Mesothelial cell of epicardium (in vitro differentiated cells): ENCODE measurements at places on chromosomes 5 and 9. TPM values are rescaled to one million over a fixed set of nuclear protein-coding genes. Genes with fewer than 3 reads are reported as not detected.

DNA sequence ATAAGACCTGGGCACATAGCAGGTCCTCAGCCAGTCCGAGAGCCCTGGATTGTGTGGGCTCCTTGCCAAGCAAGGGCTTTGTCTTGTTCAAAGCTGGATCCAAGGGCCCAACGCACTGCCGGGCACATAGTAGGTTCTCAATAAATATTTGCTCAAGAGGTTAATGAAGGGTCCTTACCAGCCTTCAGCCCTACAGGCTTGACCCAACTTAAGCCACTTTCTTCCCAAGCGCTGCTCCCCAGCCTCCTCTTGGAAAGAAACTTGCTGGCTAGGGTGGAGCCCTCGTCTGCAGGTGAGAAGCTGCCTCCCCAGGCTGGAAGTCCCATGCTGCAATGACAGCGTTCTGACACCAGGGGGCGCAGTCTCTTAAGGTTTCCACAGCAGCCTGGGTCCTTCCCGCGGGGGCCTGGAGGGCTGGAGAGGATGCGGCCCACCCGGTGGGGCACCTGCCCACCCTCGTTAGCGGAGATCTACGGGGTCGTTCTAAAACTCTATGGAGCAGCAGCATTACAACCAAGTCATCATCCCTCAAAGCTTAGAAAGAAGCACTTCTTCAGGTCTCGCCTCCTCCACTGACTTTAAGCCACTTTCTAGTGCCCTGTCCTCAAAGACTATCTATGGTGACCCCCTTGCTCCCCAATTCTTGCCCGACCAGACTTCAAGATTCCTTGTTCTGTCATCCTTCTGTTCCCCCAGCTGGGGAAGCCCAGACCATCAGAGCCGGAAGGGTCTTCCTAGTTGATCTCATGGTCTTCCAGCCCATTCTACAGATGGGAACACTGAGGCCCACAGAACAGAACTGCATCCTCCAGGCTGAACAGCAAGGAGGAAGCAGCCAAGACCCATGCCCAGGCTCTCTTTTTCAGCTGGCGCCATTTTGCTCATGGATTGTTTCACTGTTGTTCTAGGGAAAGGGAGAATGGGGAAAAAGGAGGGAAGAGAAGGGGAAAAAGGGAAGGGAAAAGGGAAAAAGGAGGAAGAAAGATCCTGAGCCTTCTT is 115.4 kb downstream of the LHX2 start:
- H3K27ac ChIP-seq, result no peak overlapping the region
- H3K4me1 ChIP-seq, result no peaks in the 10 kb centered on the region
- no peak overlapping the region for H3K4me3 ChIP-seq
- peaks cover 6% of the 10 kb centered on the region for H3K27me3 ChIP-seq
- no peaks in the 10 kb centered on the region for H3K36me3 ChIP-seq

DNA sequence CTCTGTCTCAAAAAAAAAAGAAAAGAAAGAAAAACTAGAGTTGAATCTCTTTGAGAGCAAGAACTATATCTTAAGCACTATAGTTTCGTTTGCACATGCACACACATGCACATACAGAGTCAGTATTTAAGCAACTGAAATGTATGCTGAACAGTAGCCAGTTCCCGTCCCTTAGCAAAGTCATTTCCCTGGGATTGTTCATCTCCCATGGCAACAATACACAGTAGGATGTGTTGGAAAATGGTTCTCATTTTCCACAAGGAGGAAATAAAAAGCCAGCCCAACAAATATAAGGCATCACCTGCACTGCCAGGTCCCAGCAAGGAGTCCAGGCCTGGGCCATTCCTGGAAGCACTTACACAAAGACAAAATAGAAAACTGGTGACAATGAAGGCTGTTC is 4.2 kb upstream of the ZNF346 start:
- H3K4me3 ChIP-seq, result no peak overlapping the region
- DNase-seq, result no peak
- H3K27me3 ChIP-seq, result no peaks in the 10 kb centered on the region
- no peak overlapping the region for H3K27ac ChIP-seq
- peaks cover 11% of the 10 kb centered on the region for H3K4me1 ChIP-seq

The FOXD4L5 gene
- 0.16 to 0.29 TPM (median 0.22 TPM) in 3 replicates for total RNA-seq

The RNF183 gene
- 0.16 to 0.53 TPM (median 0.29 TPM) in 3 replicates for total RNA-seq

DNA sequence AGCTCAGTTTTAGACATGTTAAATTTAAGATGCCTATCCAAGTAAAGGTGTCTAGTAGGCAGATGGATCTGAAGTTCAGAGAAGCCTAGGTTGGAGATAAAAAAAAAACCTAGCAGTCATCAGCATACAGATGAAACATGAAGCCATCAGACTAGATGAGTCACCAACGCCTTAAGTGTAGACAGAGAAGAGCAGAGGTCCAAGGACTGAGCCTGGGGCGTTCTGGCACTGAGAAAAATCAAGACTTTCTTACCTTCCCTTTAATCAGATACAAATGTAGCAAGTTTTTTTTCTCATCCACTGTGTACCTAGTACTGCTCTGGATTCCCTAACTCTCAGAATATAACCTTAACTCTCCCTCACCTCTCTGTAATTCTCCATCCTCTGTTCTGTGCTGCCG is 97.3 kb downstream of the SIL1 start:
- no peaks in the 10 kb centered on the region for H3K27me3 ChIP-seq
- DNase-seq, result no peak
- no peak overlapping the region for H3K4me3 ChIP-seq
- H3K4me1 ChIP-seq, result peaks cover 39% of the 10 kb centered on the region
- H3K36me3 ChIP-seq, result peaks cover 11% of the 10 kb centered on the region

- H3K4me1 ChIP-seq, result no peaks in the 10 kb centered on the region
- H3K4me3 ChIP-seq, result no peak overlapping the region
- no peak for DNase-seq
- peaks cover 61% of the 10 kb centered on the region for H3K27me3 ChIP-seq
Measured at GRCh38 chr9:97943308-97943855, 5.4 kb upstream of the HEMGN start.

DNA sequence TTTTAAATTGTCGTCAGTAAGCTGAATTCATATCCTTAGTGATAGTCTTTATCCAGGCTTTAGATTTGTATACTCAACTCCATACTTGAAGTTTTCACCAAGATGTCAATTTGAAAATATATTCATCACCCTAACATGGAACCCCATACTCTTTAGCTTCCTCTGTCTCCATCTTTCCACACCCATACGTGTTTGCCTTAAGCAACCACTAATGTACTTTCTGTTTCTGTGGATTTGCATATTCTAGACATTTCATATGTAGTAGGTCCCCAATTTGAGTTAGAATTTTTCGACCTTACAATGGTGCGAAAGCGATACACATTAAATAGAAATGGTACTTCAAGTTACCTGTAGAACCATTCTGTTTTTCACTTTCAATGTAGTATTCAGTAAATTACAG is 65.2 kb downstream of the NSD1 start:
- no peaks in the 10 kb centered on the region for H3K4me1 ChIP-seq
- peaks cover 25% of the 10 kb centered on the region for H3K36me3 ChIP-seq
- DNase-seq, result no peak
- H3K27ac ChIP-seq, result no peak overlapping the region

The DRD1 gene
- total RNA-seq, result 0.34 to 0.54 TPM (median 0.40 TPM) in 3 replicates
